ENCODE measurements at places on chromosomes 1 and 21.

DNA sequence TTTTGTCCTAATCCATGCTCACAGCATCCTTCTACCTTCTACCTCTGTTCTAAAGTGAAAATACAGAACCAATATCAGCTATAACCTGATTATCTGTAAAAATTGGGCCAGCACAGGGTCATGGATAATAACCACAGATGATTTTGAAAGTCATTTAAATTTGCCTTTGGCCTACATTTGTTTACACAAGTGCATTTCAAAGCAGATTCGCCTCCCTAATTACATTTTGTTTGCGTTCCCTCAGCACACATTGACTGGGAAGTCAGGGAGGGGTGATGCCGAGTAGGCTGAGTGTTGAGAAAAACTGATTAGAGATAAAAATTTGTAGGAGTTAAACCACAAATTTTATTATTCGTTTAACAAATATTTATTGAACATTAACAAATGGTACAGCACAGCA is 19.2 kb upstream of the RGS8 start:
- no peak for DNase-seq

DNA sequence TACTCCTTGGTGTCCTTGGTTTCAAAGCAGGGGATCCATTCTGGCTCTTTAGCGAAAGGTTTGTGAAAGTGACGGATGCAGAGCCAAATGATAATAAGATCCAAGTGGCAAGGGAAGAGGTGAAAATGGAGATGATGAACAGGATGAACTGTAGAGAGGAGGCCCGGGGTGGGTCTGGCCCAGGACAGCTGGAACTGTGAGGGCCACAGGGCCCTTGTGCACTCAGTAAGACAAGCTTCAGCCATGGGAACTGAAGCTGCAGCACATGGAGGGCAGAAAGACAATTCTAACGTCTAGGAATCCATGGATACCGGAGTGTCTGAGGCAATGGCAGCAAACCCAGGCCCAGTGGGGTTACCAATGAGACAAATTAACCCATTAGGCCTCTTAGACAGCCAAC is 4.8 kb downstream of the KCNA2 start:
- DNase-seq: no peak

DNA sequence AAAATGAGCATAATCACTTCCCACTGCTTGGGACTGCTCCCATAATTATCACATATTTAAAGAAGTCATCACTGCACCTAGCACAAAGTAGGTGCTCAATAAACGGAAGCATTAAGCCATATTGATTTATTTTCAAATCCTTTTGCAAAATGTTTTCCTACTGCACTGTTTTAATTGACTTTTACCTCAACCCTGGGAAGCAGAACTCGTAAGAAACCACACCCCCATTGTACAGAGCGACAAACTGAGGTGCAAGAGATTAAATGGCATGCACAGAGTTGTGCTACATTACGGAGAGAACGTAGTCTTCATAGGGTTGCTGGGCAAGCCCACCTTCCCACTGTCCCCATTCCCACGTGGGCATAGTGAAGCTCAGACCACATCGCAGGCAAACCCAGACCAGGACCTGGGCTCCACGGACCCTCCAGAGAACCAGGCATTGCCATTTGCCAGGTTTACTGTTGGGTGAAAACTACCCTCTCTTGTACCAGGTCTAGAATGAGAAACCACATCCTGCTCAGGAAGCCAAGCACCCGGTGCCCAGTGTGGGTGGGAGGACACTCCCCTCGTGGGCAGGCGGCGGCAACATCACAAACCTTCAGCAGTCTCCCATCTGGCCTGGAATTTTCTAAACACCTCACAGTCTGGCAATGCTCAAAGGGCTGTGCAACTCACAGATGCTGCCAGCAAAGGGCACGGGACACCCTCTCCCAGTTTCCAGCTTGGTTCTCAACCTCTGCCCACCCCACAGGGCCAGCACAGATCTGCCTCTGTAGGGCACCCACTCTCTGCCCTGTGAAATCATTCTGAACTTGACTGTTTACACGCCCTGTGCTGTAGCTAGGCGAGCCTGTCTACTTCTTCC is 8.2 kb downstream of the IFFO2 start:
- DNase-seq: peak; percentile 46

- DNase-seq: peak; percentile 15
Observed at GRCh38 chr1:245008761-245009160, 144.4 kb upstream of the HNRNPU start.

- DNase-seq: no peak
Observed at GRCh38 chr1:176752505-176752904, 289.5 kb downstream of the PAPPA2 start.

DNA sequence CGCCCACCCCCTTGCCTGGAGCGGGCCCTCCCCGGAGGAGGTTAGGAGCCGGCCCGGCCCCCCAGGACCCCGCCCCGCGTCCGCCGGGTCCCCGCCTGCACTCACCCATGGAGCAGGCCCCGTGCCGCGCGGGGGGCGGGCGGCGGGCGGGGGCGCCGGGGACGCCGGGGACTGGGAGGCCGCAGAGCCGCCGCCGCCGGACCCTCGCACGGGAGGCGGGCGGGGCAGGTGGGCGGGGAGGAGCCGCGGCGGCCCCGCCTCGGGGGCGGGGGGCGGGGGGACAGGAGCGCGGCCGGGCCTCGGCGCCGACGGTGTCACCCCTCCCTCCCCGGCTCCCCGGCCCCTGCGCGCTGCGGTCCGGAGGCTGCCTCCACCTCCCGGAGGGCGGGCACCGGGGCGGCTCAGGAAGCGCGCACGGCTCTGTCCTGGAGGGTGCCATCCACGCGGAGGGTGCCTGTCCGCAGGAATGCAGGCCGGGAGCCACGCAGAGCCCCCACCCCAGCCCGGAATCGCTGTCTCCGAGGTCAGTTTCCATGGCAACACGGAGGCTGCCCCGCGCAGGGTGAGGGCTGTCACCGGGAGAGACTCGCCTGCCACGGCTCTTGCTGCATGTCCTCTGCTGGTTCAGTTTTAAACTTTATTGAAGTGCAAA is 5.9 kb upstream of the PLEKHG5 start:
- peak; percentile 42 for DNase-seq

- no peak for DNase-seq
Observed at GRCh38 chr1:11707621-11708276, 16.2 kb downstream of the DRAXIN start.

DNA sequence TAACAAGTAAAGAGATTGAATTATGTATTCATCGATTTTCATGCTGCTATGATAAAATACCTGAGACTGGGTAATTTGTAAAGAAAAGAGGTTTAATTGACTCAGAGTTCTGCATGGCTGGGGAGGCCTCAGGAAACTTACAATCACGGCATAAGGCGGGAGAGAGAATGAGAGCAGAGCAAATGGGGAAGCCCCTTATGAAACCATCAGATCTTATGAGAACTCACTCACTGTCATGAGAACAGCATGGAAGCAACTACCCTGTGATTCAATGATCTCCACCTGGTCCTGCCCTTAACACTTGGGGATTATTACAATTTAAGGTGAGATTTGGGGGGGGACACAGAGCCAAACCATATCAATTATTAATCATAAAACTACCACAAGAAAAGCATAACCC is 3.3 kb upstream of the GBP3 start:
- DNase-seq: no peak

DNA sequence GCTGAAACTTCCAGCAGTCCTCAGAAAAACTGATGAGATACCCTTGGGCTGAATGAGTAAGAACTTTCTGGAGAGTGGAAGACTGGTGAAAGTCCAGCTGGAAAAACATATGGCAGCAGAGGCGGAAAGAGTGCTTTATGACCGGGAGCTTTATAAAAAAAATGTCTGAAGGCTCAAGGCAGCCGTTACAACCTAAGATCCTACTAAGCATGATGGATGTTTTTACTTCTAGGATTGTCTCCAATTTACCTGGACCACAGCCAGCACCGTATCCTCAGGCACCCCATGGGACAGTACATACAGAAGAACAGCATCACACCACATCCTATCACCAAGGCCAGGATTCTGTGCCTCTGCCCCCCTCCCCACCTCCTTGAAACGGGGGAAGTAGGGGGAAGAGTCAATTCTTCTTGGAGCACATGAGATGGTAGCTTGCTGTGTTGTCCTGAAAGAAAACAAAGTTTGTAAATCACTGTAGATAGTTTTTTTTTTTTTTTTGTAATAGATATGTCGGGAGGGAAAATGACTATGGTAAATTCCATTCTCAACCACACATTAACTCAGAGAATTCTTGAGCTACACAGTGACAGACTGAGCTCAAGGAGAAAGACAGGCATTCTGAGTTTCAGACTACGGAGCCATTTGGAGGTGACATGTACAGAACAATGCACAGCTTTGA is 11.8 kb upstream of the IRF2BP2 start:
- peak; percentile 77 for DNase-seq

- DNase-seq: peak; percentile 89
Observed at GRCh38 chr1:26799479-26800142, 11.9 kb downstream of the PIGV start.

DNA sequence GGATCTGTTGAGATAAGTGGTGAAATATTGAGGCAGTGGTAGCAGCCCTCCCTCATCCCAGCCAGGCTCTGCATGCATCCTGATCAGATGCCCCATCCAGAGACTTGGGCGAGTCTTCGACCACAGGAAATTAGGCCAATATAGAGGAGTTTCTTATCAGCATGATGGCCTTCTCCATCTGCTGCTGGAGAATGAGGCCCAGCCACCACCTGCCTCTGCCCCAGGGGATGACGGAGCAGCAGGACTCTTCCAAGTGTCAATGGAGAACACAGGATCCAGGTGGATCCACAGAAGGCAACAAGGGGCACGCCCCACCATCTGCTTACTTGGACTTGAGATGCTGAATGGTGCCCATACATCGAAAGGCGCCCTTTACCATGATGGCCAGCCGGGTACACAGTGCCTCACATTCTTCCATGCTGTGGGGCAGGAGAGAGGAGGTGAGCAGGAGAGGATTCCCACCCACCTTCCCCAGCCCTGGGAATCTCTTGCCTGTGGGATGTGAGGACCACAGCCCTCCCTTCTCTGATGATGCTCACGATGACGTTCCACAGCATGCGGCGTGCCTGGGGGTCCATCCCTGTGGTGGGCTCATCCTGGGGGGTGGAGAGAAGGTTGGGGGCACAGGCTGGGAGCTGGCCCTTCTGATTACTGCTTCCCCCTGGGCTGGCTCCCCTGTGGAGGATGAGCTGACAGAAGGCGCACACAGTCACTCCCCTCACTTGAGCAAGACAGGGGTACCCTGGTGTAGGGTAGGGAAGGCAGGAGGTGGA is 91.5 kb upstream of the GCLM start:
- no peak for DNase-seq

DNA sequence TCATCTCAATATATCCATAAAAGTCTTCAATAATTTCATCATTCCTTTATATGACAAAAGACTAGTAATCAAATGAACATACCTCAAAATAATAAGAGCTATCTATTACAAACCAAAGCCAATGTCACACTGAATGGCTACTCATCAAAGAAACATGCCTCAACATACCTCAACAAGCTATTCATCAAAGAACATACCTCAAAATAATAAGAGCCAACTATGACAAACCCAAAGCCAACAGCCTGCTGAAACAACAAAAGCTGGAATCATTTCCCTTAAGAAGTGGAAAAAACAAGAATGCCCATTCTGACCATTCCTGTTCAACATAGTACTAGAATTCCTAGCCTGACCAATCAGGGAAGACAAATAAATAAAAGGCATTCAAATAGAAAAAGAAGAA is 1373.7 kb downstream of the BRINP3 start:
- no peak for DNase-seq

DNA sequence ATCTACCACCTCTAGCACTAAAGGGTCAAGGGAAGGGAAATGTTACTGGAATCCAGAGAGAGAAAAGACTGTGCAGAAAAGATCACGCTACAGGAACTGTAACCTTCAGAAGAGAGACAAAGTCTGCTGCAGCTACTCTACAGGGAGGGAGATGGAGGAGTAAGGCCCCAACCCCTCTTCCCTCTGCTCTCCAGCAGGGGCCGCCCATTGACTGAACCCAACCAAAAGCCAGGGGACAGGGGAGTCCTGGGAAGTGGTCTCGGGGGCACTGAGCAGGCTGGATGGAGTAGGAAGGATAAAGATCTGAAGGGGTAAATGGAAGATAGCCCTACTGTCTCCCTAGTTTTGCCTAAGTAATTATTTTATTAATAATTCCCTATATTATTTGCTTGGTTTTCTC is 72.8 kb upstream of the NR5A2 start:
- DNase-seq: no peak

- DNase-seq: peak; percentile 96
Observed at GRCh38 chr1:54850737-54851136, 36.3 kb downstream of the DHCR24 start.

DNA sequence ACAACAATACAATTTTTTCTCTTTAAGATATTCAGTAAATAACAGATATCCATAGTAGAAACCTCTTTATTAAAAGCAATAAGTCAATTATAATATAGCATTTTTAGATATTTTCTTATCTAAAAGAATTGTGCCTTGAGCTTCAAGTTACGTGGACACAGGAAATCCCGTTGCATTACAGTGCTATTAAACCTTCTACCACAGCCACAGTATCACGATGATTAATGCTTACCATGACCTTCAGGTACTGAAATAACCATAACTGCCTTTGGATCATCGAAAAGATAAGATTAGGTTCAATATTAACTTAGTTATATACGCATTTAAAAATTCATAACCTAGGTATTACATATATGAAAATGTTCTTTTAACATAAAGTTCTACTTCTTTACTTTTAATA is 17.9 kb downstream of the B3GALNT2 start:
- peak; percentile 26 for DNase-seq

- peak; percentile 61 for DNase-seq
Observed at GRCh38 chr1:17661546-17662157, 93.5 kb upstream of the ACTL8 start.
